Lower lobe of right lung (tissue), 2 donors: ENCODE measurements at places on chromosomes 5 and 9.

DNA sequence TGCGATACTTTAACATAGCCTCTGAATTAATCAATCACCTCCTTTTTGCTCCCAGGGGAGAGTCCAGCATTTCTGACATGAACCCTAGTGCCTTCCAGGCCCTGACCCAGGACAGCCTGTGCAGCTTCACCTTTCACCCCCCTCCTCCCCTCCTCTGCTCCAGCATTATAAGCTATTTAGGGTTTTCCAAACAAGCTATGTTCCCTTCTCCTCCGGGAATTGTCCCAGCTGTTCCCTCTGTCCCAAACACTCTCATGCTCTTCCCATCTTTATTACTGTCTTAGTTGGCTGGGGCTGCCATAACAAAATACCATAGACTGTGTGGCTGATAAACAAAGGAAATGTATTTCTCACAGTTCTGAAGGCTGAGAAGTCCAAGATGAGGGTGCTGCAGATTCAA, 161.5 kb downstream of the EBF1 start:
- no peak for DNase-seq

GRCh38 chr5:912280-913091, 19.8 kb downstream of the TRIP13 start:
- peak; percentile 59 for DNase-seq

DNA sequence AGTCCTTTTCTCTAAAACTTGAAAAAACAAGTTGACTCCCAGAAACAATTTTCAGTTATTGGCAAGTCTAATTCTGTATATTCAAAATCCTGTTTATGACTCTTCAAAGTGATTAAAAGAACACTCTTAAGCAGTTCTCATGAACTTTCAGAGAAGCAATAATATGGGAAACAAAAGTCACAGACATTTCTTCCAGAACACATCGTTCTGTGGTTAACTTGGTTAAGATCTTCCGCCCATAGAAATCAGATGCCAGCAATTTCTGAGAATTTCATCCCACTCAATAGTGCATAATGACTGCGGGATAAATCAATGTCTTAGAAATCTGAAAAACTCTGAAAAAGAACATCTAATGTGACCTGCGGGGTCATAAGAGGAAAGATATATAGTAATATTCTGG, 300.5 kb downstream of the COX7C start:
- no peak for DNase-seq

- DNase-seq, result no peak
Measured at GRCh38 chr5:139512786-139513390, 30.3 kb upstream of the STING1 start.

DNA sequence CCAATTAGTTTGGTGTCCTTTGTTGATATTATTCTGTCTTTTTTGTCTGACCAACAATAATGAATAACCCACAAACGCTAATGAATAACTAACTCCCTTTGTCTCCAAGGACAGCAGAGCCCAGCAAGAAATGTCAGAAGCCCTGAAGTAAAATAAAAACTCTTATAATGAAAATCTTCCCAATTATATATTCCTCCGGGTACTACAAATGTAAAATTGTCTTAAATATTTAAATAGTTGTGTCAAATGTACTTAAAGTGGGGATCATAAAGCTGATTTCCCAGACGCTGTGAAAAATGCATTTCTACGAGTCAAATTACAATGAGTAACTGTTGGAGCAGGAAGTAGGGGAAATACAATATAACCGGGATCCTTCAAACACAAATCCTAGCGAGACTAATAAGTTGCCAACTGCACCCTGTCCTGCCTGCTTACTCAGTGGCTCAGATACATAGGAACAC, 22.3 kb downstream of the GLIS3 start:
- no peak for DNase-seq

DNA sequence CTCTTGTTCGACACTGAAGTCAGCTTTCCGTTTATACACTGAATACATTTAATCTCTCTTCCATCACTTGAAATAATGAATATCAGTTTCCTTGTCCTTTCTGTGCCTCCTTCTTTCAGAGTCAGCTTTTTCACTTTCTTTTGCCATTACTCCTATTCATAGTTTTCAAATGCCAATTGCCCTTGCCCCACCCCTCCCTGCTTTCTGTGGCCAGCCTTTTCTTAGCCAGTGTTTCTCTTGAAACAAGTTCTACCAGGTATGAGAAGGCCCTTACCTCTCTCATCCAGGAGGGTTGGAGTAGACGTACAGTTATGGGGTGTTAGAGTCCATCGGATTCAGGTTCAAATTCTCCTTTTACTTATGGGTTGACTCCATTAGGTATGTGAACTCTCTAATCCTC, 574.7 kb upstream of the SEMA6A start:
- no peak for DNase-seq

- no peak for DNase-seq
Measured at GRCh38 chr5:59798862-59799667, 94.5 kb downstream of the PDE4D start.

GRCh38 chr9:99050924-99051323, 54.0 kb upstream of the TGFBR1 start:
- DNase-seq, result no peak

DNA sequence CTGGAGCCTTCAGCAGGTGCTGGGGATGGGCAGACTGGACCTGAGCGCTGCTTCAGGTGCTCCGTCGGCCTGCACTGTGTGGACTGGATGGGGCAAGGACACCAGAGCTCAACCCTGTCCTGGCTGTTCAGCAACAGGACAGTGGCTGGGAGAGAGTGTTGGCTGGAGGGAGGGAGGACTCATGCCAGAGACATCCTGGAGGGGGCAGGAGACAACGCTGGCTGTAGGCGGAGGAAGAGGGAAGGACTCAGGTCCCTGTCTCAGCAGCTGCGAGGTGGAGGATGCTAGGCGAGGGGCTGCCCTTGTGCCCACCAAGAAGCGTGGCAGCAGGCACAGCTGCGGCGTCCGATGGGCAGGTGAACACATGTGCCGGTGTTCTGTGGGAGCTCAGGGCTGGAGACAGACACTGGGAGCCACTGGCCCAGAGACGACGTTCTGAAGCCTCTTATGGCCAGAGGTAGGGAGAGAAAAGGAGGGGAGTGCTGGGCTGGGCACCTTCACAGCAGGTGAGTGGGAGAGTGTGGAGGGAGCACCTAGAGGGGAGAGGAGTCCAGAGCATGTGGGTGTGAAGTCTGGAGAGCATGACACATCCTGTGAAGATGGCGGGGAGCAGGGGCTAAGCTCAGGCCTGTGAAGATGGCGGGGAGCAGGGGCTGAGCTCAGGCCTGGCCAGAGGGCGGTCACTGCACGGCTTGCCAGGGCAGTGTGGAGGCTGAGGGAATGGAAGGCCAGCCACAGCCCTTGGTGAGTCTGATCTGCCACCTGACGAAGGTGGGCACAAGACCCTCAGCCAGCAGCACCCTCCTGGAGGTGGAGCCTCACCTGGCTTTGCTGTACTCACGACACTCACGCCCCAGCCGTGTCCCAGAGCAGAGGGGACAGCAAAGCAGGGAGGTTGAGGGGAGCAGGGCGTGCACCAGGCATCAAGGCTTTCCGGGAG, 79.1 kb upstream of the FCN1 start:
- no peak for DNase-seq

GRCh38 chr5:107217721-107218130, 453.0 kb downstream of the EFNA5 start:
- DNase-seq, result peak; percentile 56

DNA sequence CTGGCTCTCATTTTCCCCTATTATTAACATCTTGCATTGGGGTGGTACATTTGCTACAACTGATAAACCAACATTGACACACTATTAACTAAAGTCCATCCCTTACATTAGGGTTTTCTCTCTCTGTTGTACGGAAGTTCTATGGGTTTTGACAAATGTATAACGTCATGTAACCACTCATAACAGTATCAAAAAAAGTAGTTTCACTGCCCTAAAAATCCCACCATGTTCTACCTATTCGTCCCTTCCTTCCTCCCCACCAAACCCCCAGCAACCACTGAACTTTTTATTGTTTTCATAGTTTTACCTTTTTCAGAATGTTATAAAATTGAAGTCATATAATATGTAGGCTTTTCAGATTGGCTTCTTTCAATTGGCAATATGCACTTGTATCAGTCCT, 40.1 kb downstream of the MLLT3 start:
- no peak for DNase-seq

DNA sequence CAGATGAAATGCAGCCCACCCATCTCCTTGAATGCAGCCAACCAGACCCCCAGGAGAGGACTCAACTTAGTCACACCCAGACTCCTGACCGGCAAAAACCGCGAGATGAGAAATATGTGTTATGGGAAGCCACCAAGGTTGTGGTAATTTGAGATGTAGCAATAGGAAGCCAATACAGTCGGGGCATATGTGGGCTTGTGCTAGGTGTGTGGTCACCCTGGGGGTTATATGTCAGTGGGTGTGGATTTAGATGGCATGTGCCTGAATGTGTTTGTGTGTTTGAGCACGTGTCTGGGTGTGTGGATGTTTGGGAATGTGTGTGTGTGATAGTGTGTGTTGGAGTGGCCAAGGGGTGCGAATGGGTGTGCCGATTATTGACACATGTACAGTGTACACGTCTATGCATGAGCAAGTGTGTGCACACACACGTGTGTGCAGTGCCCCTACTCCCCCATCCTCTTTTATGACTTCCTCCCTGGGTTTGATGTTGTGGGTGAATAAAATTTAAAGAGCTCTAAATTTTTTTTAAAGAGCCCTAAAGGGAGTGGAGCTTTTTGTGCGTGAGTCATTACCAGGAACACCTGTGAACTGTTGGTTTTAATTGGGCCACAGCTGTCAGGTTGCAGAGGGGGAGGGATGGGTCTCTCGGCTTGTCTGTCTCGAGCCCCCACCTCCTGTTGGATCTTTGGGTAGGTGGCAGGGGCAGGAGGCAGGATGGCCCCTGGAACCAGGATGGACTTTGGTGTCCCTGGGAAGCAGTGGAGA, 86.8 kb downstream of the LHX2 start:
- no peak for DNase-seq

DNA sequence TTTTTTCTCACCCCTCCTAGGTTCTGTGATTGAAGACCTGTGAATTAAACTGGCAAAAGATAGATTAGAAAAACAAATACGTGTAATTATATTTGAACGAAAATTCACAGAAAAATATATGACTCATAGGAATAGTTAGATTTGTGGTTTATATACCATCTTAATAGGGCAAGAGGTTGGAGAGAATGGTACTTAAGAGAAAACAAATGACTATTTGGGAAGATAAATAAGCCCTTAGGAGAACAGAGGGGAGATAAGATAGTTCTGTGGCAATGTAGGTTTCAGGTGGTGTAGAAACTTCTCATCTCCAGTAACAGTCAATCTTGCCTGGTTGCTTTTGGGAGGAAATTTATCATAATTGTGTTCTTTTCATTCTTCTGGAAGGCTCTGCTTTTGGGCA, 122.0 kb downstream of the PRDM9 start:
- no peak for DNase-seq

DNA sequence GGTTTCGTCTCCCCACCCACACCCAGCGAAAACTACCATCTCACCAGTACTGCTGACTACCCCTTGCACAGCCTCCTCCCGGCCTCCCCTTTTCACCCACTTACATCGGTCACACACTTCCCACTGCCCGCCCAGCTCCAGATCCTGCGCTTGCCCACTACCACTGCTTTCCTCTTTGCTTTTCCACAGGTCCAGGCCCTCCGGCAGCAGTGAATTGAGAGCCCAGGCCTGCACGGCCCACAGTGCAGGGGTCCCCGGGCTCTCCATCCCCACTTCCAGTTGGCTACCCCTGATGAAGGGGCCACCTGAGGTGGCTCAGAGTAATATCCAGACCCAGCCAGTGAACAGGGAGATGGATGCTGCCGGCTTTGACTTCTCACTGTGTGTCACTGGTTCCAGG, 120.2 kb upstream of the FSTL4 start:
- DNase-seq, result no peak

GRCh38 chr9:79480639-79481038, 91.1 kb upstream of the TLE4 start:
- no peak for DNase-seq

DNA sequence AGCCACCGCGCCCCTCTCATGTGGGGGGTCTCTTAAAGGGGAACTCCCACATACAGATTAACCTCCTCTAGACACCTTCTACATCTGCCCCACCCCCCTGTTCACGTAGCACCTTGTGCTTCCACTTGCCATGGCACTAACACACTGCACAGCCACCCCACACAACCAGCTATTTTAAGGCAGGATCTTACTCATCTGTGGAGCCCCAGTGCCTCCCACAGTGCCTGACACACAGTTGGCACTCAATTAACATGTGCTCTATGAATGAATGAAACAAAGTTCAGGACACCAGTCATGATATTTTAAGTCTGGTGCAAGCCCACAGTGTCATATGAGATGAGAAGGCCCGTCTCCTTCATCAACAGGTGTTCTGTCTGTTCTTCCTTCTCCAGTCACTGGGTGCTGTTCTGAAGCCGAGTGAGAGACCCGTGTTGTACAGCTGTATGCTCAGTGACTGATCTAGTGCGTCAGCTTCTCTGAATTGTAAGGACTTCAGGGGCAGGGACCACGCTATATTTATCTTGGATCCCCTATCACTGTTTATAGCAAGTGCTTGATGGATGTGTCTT, 149.1 kb downstream of the TLE1 start:
- DNase-seq, result no peak

- DNase-seq, result no peak
Measured at GRCh38 chr9:23444658-23445057, 381.4 kb downstream of the ELAVL2 start.

DNA sequence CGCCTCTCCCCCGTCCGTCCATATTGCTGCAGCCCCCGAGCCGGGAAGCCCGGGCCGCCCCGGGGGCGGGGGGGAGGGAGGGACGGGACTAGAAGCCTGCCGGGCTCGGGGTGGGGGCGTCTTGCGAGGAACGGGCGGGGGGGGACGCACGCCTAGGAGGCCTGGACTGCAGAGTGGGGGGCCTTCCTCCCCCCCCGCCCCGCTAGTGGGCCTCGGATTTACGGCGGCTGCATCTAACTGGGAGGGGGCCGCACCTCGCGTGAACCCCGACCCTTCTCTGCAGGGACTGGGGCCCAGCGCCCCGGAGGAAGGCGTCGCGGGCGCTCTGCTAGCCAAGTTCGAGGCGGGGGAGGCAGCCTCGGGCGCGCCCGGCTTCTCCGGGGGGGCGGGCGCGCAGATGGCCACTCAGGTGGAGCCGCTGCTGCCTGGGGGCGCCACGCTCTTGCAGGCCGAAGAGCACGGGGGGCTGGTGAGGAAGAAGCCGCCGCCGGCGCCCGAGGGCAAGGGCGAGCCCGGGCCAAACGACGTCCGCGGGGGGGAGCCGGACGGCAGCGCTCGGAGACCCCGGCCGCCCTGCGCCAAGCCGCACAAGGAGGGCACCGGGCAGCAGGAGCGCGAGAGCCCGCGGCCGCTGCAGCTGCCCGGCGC, at the start of gene LARP1:
TSS of gene LARP1 (plus strand) at position 17 of the 648 bp plus-strand sequence. CDS start at position 398, 381 bp downstream.
- DNase-seq, result peak; percentile 63
